COR-L47 (cell line): ENCODE measurements at places on chromosomes 6 and 20.

GRCh38 chr6:42103216-42103615 is 39.2 kb downstream of the C6orf132 start:
- no peak for DNase-seq

DNA sequence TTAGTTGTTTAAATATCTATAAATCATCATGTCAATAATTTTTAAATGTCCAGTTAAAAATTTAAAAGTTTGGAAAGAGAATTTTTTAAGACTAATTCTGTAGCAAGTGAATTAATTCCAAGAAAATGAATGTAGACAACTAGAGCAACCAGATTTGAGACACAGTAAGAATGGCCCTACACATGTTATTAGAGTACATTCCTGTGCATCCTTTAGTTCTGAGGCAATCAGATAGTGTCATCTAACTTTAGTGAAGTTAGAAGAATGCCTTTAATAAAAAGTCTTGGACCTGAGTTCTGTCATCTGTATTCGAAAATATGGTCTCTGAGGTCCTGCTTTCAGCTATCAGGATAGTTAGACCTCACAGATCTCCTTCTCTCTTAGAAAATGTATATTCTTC is 63.7 kb downstream of the HIVEP2 start:
- no peak for DNase-seq

GRCh38 chr6:7933794-7934193 is 23.2 kb upstream of the TXNDC5 start:
- DNase-seq = no peak

DNA sequence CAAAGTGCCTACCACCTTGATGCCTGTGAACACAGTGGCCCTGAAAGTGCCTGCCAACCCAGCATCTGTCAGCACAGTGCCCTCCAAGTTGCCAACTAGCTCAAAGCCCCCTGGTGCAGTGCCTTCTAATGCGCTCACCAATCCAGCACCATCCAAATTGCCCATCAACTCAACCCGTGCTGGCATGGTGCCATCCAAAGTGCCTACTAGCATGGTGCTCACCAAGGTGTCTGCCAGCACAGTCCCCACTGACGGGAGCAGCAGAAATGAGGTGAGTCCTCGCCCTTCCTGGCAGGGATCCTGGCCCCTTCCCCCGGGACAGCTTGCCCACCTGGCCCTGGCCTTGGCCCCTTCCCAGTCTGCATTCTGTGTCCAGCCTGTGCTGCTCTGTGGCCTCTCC is 17.9 kb downstream of the MAVS start:
- no peak for DNase-seq

DNA sequence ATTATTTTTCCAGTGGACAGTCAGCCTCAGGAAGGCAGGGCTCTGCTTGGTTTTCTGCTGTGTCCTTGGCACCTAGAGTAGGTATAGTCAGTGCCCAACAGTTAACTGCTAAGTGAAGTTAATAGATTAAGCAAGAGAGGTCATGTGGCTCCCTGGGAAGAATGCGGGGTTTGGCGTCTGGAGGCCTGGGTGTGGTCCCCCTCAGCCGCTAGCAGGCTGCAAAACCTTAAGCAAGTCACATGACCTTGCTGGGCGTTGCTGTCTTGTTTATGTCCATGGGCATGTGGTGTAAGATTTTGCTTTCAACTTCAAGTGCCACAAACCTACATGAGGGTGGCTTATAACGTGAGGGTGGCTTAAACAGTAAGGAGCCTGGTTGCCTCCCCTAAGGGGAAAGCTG is 75.5 kb upstream of the SCP2D1 start:
- no peak for DNase-seq

- DNase-seq = no peak
Observed at GRCh38 chr6:170212956-170213636, 77.8 kb downstream of the DLL1 start.

DNA sequence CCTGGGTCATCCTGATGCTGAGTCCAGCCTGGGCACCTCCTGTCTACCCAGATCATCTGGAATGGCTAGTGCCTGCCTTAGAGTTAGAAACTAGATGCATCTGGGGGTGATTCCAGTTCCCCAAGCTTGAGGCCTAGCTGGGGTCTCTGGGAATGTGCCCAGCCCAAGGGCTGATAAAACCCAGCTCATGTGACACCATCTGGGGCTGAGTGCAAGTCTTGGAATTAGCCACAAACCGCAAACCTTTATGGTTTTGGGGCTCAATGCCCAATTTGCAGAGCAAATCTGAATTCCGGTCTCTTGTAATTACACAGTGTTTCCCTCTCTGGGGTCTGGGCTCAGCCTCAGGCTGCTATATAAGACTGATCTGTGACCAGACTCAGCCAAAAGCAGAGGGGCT is at the start of gene BPIFB4:
BPIFB4 (plus strand) TSS at position 385 of the 400 bp plus-strand sequence. CDS start 1,884 bp downstream, outside the sequence.
- no peak for DNase-seq

DNA sequence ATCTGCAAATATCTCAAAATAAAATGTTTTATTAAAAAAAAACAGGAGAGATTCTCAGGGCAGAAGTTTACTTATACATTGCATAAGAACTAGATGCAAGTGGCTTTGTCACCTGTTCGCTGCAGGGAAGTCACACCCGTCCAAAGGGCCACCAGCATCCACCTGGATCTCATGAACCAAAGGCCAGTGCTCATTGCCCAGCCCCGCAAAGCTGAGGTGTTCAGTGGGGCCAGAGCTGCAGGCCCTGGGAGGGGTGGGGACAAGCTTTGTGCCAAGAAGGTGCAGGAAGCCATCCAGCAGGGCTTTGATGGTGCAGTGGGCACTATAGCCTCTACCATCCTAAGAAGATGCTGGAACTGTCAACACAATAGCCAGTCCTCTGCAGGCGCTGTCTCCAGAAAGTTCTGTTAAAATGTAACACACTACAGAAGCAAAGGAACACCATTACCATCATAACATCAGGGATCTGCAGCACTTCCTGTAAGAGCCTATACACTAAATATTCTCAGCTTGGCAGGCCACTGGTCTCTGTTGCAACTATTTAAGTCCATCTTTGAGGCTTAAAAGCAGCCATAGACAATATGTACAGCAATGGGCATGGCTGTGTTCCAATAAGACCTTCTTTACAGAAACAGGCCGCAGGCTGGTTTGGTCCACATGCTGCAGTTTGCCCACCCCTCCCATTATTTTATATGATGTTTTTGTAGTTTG is 15.7 kb upstream of the CD93 start:
- no peak for DNase-seq

- no peak for DNase-seq
Observed at GRCh38 chr6:135229996-135230395, 48.9 kb downstream of the MYB start.
